AG10803 (cell line): ENCODE measurements at places on chromosomes 1 and 21.
A peak's percentile ranks its signal among the peaks of the same experiment; 100 is the strongest.

DNA sequence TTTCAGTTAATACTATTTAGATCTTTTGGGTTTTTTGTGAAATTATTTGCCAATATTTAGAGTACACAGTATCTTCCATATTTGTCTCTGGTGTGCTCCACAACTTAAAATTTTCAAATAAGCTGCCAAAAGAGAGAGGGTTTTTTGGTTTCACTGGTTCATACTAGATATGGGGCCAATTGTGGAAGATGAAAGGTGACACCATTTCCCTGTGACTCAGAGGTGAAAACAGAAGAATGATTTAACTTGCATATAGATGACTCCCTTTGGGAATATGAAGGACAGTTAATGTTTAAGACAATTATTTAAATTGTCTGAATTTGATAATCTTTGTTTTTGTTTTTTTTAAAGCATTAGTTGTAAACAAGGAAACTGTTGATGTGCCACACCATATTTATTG lies 37.5 kb downstream of the IVNS1ABP start:
- peak; percentile 8 for DNase-seq

DNA sequence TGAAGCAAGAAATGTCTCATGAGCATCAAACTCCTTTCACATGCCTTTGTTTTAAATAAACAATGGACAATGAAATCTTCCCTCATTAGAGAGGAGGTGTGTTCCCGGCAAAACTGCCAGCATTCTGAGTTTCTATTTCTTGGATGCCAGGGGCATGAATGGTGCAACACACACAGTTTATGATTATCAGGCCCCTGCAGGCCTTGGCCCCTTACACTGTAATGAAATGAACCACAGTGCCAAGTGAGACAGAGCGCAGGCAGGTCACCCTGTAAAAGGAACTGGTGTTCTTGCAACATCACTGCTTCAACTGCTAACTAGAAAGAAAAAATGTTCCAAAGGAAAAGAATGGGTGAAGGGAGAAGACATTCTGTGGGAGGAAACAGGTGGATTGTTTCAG lies 3.8 kb upstream of the PIGC start:
- no peak for DNase-seq

GRCh38 chr1:46412893-46413595 lies 18.9 kb downstream of the FAAH start:
- no peak for DNase-seq

- DNase-seq = no peak
Observed at GRCh38 chr1:191578281-191578680, 580.0 kb upstream of the RGS18 start.

DNA sequence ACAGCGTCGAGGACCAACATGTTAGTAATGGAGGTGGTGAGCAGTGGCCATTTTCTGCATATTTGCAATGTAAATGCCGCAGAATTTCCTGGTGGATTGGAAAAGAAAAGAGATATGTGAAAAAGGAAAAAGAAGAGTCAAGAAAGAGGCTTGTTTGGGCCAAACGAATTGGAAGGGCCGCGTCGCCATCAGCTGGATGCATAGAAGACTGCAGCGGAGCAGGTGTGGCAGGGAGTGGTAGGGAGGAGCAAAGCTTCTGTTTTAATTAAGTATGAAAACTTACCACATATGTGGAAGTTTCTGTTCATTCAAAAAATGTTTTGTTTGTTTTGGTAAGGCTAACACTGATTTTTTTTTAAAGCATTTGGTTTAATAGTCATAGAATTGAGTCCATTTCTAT lies 690.7 kb downstream of the NCAM2 start:
- DNase-seq = peak; percentile 31

DNA sequence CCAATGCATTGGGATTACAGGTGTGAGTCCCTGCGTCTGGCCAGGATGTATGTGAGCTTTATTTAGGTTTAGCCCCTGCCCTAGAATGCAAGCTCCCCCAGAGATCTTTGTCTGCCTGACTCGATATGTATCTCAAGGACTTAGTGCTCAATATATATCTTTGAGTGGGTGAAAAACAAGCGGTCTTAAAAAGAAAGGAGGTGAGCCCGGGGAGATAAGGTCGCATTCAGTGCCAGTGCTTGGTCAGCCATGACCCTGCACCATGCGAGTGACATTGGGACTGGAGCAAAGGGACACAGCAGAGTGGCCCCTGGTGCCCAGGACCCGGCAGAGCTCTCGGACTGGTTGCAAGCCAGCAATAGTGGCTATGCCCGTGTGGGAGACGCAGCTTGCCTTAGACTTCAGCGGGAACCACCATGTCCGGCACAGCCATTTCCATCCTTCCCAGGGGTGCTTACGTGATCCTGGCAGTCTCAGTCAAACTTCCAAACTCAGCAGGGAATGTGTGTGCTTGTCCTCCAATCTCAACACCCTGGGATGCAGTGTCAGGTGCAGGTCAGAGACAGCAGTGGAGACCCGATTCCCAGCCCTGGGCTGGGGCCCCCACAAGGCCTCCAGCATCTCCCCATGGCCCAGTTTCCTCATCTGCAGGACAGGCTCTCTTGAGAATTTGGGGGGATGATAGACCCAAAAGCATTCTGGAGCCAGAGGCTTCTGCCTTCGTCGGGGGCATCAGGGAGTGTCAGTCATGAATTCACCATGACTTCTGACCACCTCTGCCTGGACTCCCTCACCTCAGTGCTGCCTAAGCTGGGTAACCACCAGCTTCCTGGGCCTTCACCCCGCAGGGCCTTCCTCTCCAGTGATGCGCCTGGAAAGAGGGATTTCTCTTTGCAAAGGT lies 1.8 kb downstream of the MX2 start:
- DNase-seq = no peak

GRCh38 chr1:186289943-186290545 lies 85.0 kb downstream of the TPR start:
- DNase-seq = no peak

GRCh38 chr1:165423136-165423535 lies 21.8 kb downstream of the RXRG start:
- no peak for DNase-seq

GRCh38 chr1:180094705-180095295 lies 59.9 kb upstream of the QSOX1 start:
- no peak for DNase-seq

DNA sequence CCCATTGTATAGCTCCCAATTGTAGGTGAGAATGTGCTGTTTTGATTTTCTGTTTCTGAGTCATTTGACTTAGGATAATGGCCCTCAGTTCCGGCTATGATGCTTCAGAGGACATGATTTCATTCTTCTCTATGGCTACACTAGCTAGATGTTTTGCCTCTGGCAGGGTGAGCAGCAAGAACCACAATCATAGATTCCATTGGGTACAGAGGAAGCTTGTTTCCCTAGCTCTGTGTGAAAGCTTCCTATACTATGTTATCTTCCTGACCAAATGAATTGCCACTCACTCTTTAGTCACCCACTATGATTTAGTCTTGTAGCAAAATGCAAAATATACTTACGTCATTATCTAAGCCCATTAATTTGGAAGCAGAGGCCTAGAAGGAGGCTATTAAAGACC lies 616.3 kb downstream of the PLA2G4A start:
- no peak for DNase-seq

- DNase-seq = peak; percentile 48
Observed at GRCh38 chr21:41250519-41250918, 66.1 kb upstream of the FAM3B start.

- peak; percentile 94 for DNase-seq
Observed at GRCh38 chr1:165383067-165383466, 26.6 kb upstream of the LMX1A start.

DNA sequence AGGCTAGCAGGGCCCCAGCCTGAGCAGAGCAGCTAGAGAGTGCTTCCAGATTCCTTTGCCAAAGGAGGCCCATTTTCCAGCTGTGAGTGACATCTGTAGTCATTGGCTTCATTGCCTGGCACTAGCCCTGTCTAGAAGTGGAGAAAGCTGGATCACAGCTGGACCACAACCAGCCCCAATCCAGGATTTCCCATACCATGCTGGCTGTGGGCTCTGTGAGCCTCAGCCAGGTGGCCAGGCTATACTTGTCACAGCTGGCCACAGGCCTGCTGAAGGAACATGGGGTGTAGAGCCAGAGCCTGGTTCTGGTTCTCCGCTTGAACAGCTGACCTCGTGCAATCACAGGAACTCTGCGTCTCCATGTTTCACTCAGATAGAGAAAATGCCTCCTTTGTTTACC lies 36.6 kb downstream of the RIMKLA start:
- no peak for DNase-seq

- peak; percentile 82 for DNase-seq
Observed at GRCh38 chr1:155000726-155001424, 1.7 kb upstream of the ZBTB7B start.

GRCh38 chr21:36697060-36697850 lies 1.7 kb upstream of the SIM2 start:
- DNase-seq = no peak

GRCh38 chr1:214402613-214403083 lies 121.7 kb downstream of the SMYD2 start:
- no peak for DNase-seq

- DNase-seq = no peak
Observed at GRCh38 chr1:4611563-4612341, 42.7 kb upstream of the AJAP1 start.

GRCh38 chr1:245549996-245550719 lies 395.4 kb downstream of the KIF26B start:
- DNase-seq = peak; percentile 36

GRCh38 chr1:197440715-197441114 lies 172.7 kb downstream of the CRB1 start:
- no peak for DNase-seq

DNA sequence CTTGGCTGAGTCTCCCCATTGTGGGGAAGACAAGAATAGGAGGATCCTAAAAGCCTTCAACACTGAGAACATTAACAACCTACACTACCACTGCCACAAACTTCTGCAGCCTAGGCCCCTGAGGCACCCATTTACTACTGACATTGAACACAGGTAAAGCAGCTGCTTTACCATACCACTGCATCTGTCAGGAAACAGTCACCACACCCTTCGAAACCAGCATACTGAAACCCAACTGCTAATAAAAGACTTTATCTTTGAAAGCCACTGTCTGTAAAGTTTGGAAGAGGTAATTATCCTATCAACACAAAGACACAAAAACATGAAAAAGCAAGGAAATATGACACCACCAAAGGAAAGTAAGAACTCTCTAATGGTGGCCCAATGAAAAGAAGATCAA lies 7.4 kb downstream of the IFNAR1 start:
- DNase-seq = no peak

DNA sequence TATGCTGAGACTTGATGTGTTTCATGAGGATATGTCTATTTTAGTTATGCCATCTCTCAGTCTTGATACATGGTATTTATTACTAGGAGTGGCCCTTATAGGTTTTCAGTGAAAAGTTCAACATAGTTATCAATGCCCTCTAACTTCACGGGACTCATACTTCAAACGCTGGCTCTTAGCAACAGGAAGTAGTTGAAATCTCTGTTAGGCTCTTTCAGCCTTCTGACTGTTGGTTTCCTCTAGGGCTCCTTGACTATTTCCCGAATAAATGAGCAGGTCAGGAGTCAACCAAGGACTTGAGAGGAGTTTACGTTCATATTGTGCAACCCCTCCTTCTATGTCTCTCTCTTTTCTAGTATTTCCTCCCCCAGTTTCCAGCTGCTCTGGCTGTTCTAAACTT lies 141.8 kb downstream of the RGS7 start:
- no peak for DNase-seq

DNA sequence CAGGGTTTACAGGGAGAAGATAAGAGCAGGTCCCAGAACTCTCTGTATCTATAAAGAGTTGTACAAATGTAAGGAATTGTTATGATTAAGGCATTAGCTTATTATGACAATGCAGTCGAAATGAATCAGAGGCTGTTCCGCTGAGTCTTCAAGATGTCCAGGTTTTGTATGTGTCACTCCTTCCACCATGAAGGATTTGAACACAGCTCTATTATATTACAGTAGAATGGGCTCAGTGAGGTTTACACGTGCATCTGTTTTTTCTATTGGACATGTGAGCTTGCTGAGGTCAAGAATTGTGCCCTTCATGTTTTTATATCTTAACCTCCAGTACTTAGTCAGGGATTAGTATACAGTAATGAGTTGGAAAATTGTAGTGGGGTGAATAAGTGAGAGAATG lies 86.3 kb downstream of the MPZL1 start:
- DNase-seq = no peak

DNA sequence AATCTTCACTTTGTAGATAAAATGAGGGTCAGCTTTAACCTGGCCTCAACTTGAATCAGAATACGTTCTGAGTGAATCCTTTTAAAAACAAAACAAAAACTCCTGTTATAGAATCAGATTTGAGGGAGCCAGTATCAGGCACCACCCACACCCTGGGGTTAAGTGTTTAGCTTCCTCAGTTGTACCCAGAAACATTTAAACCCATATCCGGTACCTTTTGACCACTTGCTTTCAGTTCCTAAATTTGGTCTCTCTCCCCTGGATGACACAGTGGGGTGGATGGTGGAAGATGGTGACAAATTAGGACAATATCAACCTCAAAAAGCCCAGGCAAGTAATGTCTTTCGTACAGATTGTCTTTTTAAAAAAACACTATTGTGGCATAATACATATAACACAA lies 10.4 kb downstream of the KLHDC7A start:
- DNase-seq = no peak

- no peak for DNase-seq
Observed at GRCh38 chr1:237154157-237154556, 112.2 kb downstream of the RYR2 start.

DNA sequence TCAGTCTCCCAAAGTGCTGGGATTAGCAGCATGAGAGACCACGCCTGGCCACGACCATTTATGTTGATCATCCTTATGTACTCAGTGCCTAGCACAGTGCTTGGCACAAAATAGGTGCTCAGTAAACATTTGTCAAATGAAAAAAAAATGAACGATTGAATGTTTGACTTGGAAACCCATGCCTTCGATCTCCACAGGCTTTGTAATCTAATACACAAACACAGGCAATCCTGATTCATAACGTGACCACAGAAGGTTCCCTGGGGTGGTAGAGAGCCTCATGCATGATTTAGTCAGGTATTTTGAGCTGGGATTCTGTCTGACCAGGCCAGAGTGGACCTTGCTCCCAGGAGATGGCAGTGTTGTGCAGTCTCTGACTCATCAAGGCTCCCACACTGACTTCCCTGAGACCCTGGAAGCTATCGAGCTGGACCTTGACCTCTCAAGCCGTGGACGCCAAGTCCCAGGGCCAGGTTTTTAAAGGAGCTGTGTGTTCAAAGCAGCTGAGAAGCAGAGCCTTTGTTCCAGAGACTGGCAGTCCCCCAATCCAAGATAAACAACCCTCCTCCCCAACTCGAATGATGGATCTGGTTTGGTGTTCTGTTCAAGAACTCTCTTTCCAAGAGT lies 81.1 kb downstream of the PGM1 start:
- DNase-seq = peak; percentile 77

DNA sequence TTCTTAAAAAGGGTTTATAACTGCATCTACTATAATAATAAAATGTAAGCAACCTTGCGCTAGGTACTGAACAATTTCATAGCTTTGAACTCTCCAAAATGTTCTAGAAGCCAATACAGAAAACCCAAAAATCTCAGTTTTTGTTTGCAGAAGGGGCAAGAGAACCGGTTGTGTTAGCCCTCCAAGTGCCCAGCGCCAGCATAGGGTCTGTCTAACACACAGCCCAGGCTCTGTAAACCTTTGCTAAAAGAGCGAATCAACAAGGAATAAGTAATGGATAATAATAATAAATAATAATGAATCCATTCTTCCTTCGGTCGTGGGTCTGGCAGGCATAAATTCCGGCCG lies 333 bp upstream of the CHAF1B start:
- no peak for DNase-seq

GRCh38 chr1:216523449-216524190 lies 100.4 kb upstream of the USH2A start:
- DNase-seq = peak; percentile 6
